Mesothelial cell of epicardium (in vitro differentiated cells): ENCODE measurements at places on chromosomes 16 and 17. TPM values are rescaled to one million over a fixed set of nuclear protein-coding genes. Genes with fewer than 3 reads are reported as not detected.

DNA sequence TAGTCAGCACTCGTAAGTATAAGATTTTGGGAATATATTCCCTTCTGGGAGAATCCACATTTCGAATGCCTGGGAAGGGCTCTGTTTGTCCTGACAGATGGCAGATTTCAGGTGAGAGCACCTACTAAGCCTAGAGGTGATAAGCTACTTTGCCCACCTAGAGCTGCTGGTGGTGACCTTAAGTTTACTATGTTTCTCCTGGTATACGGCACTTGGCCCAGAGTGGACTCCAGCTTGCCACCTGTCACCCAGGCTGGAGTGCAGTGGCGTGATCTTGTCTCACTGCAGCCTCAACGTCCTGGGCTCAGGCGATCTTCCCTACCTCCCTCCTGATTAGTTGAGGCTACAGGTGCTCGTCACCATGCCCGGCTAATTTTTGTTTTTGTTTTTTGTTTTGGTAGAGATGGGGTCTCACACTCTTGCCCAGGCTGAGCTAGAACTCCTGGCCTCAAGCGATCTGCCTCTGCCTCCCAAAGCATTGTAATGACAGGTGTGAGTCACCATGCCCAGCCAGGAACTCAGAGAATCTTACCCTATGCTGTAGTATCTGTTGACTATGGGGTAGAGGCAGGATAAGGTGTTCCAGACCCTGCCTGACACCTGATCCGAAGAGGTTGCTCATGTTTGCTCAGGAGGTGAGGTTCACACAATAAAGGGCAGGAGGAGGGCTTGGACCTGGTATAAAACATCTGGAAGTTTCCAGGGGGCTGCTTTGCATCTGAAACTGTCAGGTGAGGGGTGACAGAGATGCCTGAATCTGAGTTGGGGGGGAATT lies at the start of gene ZG16:
Gene ZG16 (plus strand): TSS at position 681 of the 775 bp plus-strand sequence. CDS start 1,011 bp downstream, outside the sequence.
- no peaks in the 10 kb centered on the region for H3K36me3 ChIP-seq
- H3K4me3 ChIP-seq, result no peak within 1 kb of the TSS
- peaks cover 40% of the 10 kb centered on the region for H3K4me1 ChIP-seq
- no peak for DNase-seq
- no peaks in the 10 kb centered on the region for H3K27me3 ChIP-seq

GRCh38 chr16:23409522-23409921 lies 43.5 kb downstream of the COG7 start:
- peaks cover 51% of the 10 kb centered on the region for H3K36me3 ChIP-seq
- no peaks in the 10 kb centered on the region for H3K27me3 ChIP-seq
- H3K4me3 ChIP-seq, result no peak overlapping the region
- no peak overlapping the region for H3K27ac ChIP-seq

- H3K27me3 ChIP-seq, result no peaks in the 10 kb centered on the region
- no peak for DNase-seq
These were observed 4.1 kb downstream of the LPCAT2 start for GRCh38 chr16:55512941-55513340.

GRCh38 chr16:77591347-77591746 lies 131.0 kb upstream of the NUDT7 start:
- no peak for DNase-seq
- no peaks in the 10 kb centered on the region for H3K27me3 ChIP-seq
- no peak overlapping the region for H3K27ac ChIP-seq
- peaks cover 34% of the 10 kb centered on the region for H3K4me1 ChIP-seq
- no peak overlapping the region for H3K4me3 ChIP-seq
- no peaks in the 10 kb centered on the region for H3K36me3 ChIP-seq

DNA sequence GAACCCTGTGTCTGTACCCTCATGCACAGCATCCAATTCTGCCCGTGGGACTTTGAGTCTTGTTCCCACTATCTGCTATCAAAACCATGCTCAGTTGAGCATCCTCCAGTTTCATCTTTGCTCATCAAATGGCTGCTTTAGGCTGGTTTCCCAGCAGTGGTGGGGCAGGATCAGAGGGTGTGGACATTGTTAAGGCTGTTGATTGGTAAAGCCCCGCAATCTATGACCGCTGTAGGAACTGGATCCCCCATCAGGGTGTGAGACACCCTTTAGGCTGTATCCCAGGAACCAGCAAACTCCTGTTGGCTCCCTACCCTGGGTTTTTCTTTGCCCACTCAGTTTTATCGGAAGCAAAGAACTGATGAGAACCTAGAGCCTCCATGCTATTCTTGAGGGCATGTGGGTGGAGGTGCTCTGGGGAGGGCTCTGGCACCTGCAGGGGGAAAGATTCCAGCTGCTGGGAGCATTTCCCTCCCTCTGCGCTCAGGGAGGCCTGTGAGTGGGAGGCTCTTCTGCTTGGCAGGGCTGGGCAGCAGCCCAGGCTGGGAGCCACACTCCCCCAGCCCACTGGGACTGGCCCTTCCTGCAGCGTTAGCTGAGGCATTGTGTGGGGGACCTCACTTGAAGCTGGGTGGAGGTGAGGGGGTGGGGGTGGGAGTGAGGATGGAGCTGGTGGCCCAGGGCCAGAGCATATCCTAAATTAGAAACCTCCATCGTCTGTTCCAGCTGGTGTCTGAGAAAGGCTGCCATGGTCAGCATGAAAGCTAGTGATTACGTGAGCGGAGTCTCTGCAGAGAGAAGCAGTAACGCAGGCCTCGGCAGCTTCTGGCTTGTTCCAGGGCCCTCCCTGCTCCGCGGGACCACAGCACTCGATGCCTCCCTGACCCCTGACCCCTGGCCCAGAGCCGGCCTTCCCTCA lies 160.6 kb downstream of the IRF8 start:
- no peak for DNase-seq
- no peaks in the 10 kb centered on the region for H3K4me1 ChIP-seq
- no peak overlapping the region for H3K4me3 ChIP-seq
- no peaks in the 10 kb centered on the region for H3K36me3 ChIP-seq
- H3K27me3 ChIP-seq, result peaks cover 73% of the 10 kb centered on the region

ORMDL3 gene
- 67.1 to 78.3 TPM (median 69.4 TPM) in 3 replicates for total RNA-seq

TEKT5 gene
- 0.64 to 1.1 TPM (median 1.0 TPM) in 3 replicates for total RNA-seq

- no peak overlapping the region for H3K27ac ChIP-seq
- no peaks in the 10 kb centered on the region for H3K27me3 ChIP-seq
- H3K4me3 ChIP-seq, result no peak overlapping the region
These were observed 61.6 kb downstream of the RGS9 start for GRCh38 chr17:65198653-65199382.

GRCh38 chr17:72754513-72754912 lies 338.0 kb downstream of the SLC39A11 start:
- no peak for DNase-seq
- no peak overlapping the region for H3K4me3 ChIP-seq
- no peaks in the 10 kb centered on the region for H3K27me3 ChIP-seq
- H3K27ac ChIP-seq, result no peak overlapping the region

DNA sequence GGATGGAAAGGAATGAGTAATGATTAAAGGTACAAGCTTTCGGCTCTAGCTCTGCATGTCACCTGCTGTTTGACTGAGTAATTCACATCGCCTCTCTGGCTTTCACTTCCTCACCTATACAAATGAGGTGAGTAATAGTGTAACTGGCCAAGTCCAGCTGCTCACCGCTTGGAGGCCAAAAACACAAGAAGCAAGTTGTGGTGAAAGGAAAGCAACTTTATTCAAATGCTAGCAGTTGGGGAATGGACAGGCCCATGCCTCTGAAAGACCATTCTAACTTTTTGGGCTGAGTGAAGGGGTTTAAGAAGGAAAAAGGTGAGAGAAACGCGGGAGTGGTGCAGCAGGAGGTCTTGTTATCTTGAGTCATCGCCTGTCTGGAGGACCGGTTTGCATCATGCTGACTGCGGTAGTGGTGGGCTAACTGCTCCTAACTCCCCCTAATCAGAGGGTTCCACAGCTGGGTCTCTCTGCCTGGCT lies 45.7 kb upstream of the CSNK2A2 start:
- H3K27me3 ChIP-seq, result peaks cover 19% of the 10 kb centered on the region
- H3K27ac ChIP-seq, result no peak overlapping the region
- no peak overlapping the region for H3K4me3 ChIP-seq
- H3K4me1 ChIP-seq, result no peaks in the 10 kb centered on the region

DBNDD1 gene
- total RNA-seq, result 10.2 to 11.5 TPM (median 10.7 TPM) in 3 replicates

- H3K36me3 ChIP-seq, result no peaks in the 10 kb centered on the region
- peaks cover 5% of the 10 kb centered on the region for H3K27me3 ChIP-seq
- H3K27ac ChIP-seq, result no peak overlapping the region
- H3K4me1 ChIP-seq, result peaks cover 3% of the 10 kb centered on the region
- DNase-seq, result no peak
- no peak overlapping the region for H3K4me3 ChIP-seq
These were observed 16.3 kb upstream of the RBFOX1 start for GRCh38 chr16:7316281-7316888.

DNA sequence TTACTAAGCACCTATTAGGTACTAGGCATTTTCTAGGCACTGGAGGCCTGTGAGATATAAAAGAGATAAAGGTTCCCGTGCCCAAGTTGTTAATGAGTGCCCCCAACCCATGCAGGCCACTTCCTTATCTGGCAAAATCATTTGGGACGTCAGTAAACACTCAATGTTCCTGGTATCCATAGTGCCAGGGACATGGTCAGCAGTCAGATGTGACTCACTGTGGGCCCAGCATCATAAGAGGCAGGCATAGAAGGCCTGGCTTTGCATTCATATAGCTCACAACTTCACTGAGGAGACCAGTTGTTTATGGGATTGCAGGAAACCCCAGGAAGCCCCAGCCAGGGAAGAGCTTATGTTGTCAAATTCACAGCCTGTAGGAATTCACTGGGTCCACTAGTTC lies 81.1 kb downstream of the MRC2 start:
- peaks cover 6% of the 10 kb centered on the region for H3K27me3 ChIP-seq
- no peak overlapping the region for H3K27ac ChIP-seq
- H3K4me3 ChIP-seq, result no peak overlapping the region
- peaks cover 37% of the 10 kb centered on the region for H3K4me1 ChIP-seq
- no peak for DNase-seq
- peaks cover 2% of the 10 kb centered on the region for H3K36me3 ChIP-seq

DNA sequence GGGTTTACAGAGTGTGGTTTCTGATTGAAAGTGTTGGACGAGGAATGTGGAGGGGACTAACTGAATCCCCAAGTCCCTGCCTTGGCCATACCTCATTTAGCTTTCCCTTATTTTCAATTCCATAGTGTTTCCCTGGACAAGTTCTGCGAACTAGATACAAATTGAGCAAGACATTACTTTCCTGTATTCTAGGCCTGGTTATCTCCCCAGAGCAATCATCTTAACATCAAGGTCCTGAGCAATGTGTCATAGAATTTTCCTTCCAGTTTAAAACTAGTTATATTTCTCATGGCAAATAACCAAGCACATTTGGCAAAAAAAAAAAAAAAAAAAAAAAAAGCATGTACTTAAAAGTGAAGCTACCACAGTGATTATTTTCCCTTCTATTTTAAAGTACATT lies 330.1 kb downstream of the CDH11 start:
- no peak overlapping the region for H3K27ac ChIP-seq
- H3K36me3 ChIP-seq, result no peaks in the 10 kb centered on the region
- H3K4me3 ChIP-seq, result no peak overlapping the region
- DNase-seq, result no peak
- H3K4me1 ChIP-seq, result no peaks in the 10 kb centered on the region

DNA sequence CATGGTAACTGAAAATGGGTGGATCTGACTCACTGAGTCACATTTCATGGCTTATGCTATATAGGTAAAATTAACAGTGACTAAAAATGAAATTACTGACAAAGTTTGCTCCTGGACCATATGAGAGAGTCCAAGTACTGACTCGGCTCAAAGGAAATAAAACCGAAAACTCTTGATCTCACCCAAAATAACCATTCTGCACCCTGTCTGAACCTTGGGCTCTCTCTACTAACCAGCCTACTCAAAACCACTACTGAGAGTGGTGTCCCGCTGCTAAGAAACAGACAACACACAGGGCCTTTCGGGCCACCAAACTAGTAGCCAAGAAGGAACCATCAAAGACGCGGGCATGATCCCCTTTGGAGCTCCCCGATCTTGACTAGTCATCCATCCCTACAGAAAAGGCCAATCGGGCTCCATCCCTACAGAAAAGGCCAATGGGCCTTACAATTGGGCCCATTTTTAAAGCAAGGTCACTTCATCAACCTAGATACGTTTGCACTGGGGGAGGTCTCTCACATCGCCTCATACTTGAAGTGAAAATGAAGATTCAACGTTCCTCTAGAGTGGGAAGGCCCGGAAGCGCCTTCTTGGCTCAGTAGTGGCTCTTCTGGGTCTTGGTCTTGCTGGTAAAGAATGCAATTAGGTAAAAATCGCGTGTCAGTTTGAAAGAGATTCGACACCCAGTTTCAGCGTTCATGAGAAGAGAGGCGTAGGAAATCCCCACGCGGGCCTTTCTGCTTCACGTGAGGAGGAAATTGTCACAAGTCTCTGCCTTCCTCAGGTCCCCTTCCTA lies 720 bp upstream of the ZPBP2 start:
- no peak overlapping the region for H3K4me3 ChIP-seq
- H3K36me3 ChIP-seq, result no peaks in the 10 kb centered on the region
- no peak overlapping the region for H3K27ac ChIP-seq
- H3K27me3 ChIP-seq, result peaks cover 58% of the 10 kb centered on the region

DNA sequence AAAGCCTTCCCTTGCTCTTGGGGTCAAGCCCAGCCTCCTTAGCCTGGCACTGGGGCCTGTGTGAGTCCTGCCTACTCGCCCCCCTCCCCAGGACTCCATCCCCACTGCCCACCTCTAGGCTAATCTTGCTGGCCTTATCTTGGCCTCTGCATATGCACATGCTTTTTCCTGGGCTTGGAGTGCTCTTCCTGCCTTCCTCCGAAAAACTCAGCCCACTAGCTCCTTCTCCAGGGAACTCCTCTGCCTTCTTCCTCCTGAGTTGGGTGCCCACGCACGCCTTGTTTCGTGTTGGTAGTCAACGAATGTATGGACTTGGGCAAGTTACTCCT lies 16.5 kb downstream of the TBX2 start:
- H3K4me1 ChIP-seq, result peaks cover 31% of the 10 kb centered on the region
- peak overlapping the region; percentile 32 for H3K27ac ChIP-seq
- H3K36me3 ChIP-seq, result no peaks in the 10 kb centered on the region
- peak; percentile 37 for DNase-seq
